Non-pigmented ciliary epithelial cell (primary cell): ENCODE measurements at places on chromosomes 12 and 14.

DNA sequence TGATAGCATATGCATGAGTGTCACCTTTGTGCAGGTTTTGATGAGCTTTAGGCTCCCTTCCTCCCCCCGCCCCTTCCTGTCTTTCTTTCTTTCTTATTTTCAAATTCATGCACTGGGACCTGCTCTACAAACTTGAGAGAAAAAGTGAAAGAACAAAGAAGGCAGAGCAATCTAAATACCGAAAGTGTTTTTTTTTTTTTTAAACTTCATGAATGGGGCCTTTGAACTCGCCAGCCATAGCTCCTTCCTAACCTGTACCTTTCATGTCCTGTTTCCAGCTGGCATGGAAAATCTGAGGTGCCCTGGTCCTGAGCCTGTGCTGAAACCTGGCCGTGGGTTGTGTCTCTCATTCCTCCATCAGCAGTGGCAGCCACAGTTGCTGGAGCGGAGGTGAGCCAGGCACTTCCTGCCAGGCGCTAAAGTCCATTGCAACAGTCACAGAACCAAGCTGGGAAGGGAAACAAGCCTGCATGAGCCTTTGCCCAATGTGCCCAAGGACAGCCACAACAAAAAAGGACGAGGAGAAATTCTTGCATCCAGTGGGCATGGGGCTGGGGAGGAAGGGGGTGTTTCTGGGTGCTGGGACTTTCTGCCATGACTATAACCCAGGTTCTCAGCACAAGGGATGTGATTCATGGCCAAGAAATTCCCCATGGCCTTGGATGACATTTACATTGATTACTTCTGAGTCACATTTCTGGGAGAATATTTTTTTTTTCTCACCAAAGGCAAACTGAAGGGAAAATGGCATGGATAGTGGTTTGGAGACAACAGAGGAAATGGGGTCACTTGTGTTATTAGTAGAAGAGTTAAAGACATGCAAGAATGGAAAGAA is 102.7 kb downstream of the TMEM30B start:
- peak; percentile 95 for DNase-seq

GRCh38 chr14:93566065-93566693 is 135.4 kb downstream of the UNC79 start:
- DNase-seq: no peak

- no peak for DNase-seq
Measured at GRCh38 chr12:80017261-80017870, 82.0 kb upstream of the OTOGL start.

- DNase-seq: no peak
Measured at GRCh38 chr14:38522724-38523123, 266.8 kb upstream of the CLEC14A start.

DNA sequence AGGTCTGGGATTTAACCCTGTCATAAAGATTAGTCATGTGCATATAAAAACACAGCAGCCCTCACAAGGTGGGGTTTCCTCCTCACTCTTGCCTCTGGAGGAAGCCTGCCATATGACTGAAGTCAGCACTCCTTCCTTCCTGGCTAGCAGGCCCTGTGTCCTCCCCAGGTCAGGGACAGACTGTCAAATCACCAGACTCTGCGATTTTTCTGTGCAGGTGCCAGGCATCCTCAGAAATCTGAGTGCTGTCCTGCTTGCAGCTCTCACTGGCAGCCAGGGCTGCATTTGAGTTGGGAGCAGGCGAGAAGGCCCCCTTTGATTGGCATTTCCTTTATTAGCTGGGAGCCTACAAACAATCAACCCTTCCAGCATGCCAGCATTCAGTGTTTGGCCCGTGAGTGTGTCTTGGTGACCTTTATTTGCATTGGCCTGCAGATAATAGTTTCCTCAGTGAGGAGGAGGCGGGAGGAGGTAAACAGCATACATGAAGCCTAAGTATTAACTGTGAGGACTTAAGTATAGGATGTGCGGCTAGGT is 183.8 kb upstream of the ARHGAP5 start:
- DNase-seq: no peak

DNA sequence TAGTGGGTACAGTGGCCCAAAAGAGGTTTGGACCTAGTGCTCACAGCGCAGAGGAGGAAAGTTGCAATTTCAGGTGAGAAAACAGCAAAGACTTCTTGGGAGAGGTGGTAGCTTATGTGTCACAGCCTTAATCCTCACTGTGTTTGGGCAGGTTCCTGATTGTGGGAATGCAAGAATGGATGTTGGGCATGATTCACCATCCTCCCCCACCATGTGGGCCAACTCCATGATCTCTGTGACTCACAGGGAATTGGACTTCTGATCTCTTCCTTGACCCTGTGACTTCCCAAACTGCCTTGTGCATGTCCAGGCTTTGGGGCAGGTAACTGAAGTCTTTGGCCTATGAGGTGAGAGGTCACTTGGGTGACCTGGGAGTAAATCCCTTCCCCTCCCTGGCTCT is 1.8 kb upstream of the CHST11 start:
- no peak for DNase-seq

DNA sequence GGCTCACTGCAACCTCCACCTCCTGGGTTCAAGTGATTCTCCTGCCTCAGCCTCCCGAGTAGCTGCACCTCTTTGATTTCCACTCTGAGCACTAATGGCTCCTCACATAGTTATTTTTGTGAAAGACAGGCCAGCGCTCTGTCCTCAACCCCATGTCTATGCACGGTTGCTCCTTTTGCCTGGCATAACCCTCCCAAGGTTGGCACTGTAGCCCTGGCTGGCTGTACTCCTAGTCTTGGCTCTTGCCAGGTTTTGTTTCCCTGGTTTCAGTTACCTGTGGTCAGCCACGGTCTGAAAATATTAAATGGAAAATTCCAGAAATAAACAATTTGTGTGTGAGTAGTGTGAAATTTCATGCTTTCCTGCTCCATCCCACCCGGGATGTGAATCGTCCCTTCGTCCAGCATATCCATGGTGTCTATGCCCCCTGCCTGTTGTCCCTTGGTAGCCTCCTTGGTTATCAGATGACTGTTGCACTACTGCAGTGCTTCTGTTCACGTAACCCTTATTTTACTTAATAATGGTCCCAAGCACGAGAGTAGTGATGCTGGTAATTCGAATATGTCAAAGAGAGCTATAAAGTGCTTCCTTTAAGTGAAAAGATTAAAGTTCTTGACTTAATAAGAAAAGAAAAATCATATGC is 12.3 kb upstream of the DCD start:
- DNase-seq: no peak

DNA sequence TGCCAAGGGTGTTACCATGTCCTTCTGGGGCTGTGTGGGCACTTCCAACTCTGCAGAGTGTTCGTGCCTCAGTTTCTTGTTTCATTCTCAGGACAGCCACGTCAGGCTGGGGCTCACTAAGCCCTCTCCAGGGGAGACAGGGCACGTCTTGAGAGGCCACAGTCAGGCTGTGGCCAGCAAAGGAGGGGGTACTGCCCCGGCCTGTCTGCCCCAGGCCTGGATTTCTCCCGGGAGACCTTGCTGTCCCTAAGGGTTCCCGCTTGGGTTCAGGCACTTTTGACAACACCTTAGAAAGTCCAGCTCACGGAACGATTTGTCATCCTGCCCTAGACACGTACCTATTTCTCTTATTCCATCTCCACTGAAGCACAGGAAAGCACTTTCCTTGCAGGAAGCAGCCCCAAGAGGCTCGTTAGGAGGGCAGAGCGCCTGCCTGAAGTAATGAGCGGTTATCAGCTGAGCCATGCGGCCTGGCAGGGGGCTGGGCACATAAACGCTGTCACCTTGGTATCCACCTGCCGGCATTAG is 290.4 kb upstream of the RTL1 start:
- DNase-seq: no peak

DNA sequence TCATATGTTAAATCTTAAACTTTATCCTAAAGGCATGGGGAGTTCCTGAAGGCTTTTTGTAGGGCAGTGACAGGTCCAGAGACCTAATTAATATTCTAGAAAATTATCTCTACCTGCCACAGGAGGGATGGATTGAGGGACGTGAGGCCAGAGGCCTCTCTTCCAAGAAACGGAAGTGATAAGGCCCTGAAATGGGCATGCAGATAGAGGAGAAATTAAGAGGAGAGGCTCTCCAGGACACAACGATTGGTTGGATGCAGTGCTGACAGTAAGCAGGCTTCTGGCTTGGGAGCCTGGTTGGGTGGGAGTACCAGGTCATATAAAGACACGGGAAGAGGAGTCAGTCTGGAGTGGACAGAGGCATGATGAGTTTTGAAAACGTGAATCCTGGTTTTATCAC is 3.1 kb upstream of the BORCS5 start:
- no peak for DNase-seq
